ENCODE measurements at places on chromosomes 13 and 19.
A peak's percentile ranks its signal among the peaks of the same experiment; 100 is the strongest.

DNA sequence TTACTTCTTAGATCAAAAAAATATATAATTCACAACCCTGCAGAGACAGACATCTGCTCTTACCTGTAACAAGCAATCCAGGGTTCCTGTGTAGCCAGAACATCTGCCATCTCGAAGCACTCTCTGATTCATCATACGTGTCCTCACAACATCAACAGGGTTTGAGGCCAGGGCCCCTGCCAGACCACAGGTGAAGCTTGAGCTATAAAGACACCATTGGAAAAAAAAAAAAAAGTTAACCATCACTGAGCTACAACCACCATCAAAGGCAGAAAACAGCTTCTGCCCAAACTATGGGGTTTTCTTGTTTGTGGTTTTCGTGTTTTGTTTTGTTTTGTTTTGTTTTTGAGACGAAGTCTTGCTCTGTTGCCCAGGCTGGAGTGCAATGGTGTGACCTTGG is 19.3 kb downstream of the SLC25A30 start:
- no peak for DNase-seq

DNA sequence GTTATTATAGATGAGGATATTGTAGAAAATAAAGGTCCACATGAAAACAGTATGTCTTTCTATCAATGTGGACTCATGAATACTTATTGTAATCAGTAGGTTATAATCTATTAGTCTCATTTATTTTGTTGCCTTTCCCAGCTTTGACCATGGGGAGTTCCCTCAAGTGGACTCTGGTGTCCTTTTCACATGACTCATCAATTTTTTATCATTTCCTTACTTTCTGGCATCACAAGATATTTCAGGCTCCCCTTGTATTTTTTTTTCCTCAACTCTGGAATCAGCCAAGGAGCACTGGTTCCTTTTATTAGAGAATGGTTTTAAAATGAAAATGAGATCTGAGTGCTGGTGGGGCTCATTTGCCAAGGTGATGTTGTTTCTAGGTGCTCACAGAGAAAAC is 63.4 kb upstream of the DIAPH3 start:
- no peak for DNase-seq

DNA sequence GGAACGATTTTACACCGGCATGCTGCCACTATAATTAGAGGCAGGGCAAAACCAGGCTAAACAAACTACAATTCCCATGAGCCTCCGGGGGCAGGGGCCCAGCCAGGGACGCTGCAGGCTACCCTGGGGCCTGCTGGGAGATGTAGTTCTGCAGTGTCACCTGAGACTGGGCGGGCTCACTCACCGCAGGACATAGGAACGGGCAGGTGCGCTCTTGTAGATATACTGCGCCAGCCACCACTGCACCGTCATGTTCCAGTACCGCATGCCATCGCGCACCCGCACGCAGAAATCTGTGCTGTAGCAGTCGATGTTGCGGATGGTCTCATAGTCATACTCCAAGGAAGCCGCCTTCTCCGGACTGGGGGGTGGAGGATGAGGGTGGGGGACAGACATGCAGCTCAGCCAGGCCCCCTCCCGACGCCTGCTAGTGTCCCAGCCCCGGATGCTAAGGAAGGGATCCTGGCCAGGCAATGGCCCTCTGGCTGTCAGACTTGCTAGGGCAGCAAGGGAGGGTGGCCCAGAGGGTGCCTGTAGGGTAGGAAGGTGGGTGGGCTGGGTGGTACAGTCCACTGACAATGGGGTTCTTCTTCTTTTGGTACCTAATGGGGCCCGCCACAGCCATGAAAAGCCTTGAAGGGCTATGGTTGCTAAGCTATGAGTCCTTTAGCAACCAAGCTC is 5.8 kb upstream of the TMC4 start:
- DNase-seq: no peak

GRCh38 chr19:1676351-1677266 is 24.2 kb upstream of the TCF3 start:
- no peak for DNase-seq

DNA sequence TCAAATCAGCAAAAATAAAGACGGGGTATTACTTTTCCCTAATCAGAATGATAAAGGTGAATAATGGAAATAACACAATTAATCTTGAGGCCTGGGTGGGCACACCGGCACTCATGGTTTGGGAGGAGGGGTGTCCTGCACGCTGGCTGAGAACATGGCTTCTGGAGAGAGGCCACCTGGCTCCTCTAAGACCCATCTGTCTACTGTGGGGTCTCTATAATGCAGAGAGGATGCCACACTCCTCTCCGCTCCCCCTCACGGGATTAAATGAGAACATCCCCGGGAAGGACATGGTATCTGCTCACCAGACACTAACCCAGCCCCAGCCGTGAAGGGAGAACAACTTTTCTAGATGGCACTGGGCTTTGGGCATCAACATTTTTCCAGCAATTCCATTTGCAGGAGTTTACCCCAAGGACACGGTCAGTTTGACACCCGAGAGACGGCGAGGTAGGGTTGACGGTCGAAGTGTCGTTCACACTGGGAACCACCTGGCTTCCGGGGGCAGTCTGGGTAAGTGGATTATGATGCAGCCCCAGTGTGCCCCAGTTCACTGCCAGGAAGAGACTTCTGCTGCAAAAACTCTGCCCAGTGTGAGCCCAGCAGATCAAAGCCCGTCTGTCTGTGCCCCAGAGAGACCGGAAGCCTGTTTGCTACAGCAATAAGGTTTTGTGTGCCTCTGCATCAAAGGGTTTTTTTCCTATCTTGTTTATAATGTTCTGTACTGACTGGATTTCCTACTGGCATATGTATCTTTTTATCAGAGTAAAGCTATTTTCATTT is 56.6 kb downstream of the CEBPG start:
- DNase-seq: no peak

GRCh38 chr13:73623281-73623680 is 510.9 kb downstream of the KLF12 start:
- DNase-seq: no peak

DNA sequence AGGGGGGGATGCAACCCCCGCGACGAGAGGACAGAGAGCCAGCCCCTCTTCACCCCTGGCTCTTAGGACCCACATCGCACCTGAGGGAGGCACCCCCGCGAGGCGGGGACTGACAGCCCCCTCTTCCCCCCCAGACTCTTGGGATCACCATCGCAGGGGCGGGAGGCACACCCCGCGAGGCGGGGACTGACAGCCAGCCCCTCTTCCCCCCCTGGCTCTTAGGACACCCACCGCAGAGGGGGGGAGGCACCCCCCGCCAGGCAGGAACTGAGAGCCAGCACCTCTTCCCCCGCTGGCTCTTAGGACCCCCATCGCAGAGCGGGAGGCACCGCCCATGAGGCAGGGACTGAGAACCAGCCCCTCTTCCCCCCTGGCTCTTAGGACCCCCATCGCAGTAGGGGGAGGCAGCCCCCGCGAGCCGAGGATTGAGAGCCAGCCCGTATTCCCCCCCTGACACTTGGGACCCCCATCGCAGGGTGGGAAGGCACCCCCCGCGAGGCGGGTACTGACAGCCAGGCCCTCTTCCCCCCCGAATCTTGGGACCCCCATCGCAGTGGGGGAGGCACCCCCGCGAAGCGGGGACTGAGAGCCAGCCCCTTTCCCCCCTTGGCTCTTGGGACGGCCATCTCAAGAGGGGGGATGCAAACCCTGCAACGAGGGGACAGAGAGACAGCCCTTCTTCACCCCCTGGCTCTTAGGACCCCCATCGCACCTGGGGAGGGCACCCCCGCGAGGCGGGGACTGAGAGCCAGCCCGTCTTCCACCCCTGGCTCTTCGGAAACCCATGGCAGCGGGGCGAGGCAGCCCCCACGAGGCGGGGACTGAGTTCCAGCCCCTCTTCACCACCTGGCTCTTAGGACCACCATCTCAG is 2425.1 kb upstream of the PCDH20 start:
- DNase-seq: no peak

- DNase-seq: no peak
Observed at GRCh38 chr19:46714444-46715106, 2.3 kb downstream of the PRKD2 start.

DNA sequence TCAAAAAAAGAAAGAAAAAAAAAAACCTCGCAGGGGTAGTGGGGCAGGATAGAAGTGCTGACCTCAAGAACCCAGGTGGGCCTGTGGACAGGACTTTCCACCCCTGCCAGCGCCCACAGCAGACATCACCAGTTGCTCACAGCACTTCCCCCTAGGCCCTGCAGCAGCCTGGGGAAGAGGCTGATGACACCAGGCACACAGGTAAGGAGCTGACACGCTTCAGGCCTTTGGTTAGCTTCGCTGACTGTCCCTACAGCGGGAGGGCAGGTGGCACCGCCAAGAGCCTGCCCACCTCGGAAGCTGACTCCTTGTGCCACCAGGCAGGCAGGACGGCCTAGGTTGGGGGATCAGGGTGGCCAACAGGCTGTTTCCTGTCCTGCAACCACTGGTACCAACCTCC is 8.9 kb downstream of the LONP1 start:
- no peak for DNase-seq

DNA sequence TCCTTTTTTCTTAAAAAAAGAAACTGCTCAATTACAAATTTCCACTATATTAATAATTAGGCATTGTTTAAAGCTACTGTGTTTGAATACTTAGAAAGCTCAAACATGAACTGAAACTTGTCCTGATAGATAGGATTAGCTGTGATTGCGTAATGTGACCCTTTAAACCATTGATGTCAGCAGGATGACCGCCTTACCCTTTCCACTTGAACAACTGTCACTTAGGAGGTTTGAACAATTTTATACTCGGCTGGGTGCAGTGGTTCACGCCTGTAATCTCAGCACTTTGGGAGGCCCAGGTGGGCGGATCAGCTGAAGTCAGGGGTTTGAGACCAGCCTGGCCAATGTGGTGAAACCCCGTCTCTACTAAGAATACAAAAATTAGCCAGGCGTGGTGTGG is 2.9 kb downstream of the LAMP1 start:
- no peak for DNase-seq

DNA sequence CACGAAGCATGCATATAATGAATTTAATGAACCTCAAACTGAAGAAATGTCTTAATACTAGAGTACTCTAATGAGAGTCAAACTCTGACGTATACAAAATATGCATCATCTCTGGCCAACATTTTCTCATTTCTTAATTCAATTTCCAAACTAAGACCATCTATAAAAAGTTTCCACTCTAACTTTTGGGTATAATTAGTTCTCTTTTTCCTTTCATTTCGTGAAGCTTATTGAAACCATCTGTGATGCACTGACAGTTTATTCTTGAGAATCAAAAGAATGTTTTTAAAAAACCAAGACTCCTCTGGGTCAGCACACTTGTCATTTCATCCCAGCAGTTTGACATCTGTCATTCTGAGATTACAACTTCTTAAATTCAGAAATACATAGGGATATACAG is 90.0 kb downstream of the CAB39L start:
- no peak for DNase-seq

- DNase-seq: no peak
Observed at GRCh38 chr13:100442095-100442832, 146.3 kb downstream of the GGACT start.

GRCh38 chr19:54207983-54208783 is 7.5 kb downstream of the RPS9 start:
- DNase-seq: no peak

DNA sequence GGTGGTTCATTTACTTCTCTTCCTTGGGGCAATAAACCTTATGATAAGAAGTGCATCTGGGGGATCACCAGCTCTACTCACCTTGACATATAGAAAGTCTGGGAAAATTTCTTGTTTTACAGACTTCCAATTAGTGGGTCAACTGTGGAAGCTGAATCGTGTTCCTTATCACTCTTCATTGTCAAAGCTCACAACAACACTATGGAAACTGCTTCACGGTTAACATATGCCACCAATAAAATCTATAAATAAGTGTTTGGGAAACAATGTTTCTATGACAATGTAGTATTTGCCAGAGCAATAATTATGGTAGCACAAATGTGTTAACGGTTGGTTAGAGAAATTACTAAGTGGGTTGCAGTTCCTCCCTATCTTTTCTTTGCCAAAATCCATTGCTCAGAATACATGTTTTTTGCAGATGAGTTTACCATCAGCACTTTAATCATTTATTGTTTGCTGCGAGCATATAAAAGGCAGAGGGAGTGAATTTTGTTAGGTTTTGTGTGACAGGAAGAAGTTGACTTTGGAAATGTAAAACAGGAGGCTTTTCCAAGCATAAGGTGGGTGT is 321.8 kb downstream of the RFC3 start:
- DNase-seq: no peak

DNA sequence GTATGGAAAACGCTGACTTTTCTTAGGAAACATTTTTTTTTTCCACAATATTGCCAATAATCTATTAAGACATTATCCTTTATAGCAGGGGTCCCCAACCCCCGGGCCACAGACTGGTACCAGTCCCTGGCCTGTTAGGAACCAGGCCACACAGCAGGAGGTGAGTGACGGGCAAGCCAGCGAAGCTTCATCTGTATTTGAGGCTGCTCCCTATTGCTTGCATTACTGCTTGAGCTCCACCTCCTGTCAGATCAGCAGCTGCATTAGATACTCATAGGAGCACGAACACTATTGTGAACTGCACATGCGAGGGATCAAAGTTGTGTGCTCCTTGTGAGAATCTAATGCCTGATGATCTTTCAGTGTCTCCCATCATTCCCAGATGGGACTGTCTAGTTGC is 793.7 kb downstream of the SLITRK5 start:
- no peak for DNase-seq

DNA sequence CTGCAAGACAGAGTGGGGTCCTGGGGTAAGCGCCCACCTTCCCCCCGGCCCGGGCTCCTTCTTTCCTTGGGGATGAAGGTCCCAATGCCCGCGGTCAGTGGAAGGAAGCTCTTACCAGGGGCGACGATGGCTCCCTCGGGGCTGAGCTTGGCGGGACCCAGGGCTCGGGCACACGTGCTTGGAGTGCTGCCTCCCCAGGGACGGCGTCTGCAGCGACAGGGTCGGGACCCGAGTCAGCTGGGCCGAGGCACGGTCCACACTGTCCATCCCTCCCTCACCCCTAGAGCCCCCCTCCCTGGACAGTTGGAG is 3.5 kb downstream of the JSRP1 start:
- no peak for DNase-seq

GRCh38 chr13:112064222-112064621 is 2.7 kb upstream of the SOX1 start:
- no peak for DNase-seq

- no peak for DNase-seq
Observed at GRCh38 chr19:17420475-17420924, 653 bp downstream of the MVB12A start.

- peak; percentile 30 for DNase-seq
Observed at GRCh38 chr19:10503002-10503789, at the start of gene KEAP1. TSS of gene KEAP1 (minus strand) at chr19:10503356. CDS start at chr19:10500033, 3,323 bp downstream.

- DNase-seq: no peak
Observed at GRCh38 chr19:37953171-37953917, 46.3 kb downstream of the SIPA1L3 start.

DNA sequence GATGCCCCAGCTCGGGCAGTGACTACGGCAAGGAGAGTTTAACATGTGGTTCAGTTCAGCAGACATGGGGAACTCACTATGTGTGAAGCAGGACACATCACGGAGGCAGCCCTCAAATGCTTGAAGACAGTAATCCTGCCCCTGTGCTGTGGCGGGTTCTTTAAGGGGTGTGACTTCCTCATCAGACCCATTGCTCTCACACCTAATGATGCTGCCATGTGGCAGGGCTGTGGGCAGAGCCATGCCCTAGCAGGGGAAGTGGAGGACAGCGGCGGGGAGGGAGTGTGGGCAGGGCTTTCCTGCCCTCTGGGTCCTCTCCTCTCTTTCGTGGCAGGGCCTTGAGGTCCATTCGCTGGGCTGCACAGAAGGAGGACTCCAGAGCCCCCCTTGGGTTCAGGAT is 131.1 kb upstream of the GJB6 start:
- DNase-seq: no peak
